ENCODE measurements at places on chromosomes 6 and 20. TPM values are rescaled to one million over a fixed set of nuclear protein-coding genes. Genes with fewer than 3 reads are reported as not detected.

Gene KHDRBS2
- total RNA-seq = not detected

Gene HBS1L
- total RNA-seq = 76.9 TPM

Gene QKI
- 494 TPM for total RNA-seq

Gene MROH8
- 3.5 TPM for total RNA-seq

Gene C6orf47
- 20.9 TPM for total RNA-seq

Gene SCUBE3
- 3.5 TPM for total RNA-seq

Gene DPPA5
- not detected for total RNA-seq

Gene TUBB2B
- 1.1 TPM for total RNA-seq

Gene SH3BGRL2
- 5.2 TPM for total RNA-seq

Gene FAM120B
- 18.5 TPM for total RNA-seq

Gene CRYBG1
- total RNA-seq = 17.7 TPM

Gene OPN5
- not detected for total RNA-seq

Gene SSTR4
- total RNA-seq = not detected

Gene ABHD12
- 37.6 TPM for total RNA-seq

Gene OPRM1
- not detected for total RNA-seq

Gene SLC17A4
- not detected for total RNA-seq

Gene CNKSR3
- 22.9 TPM for total RNA-seq

Gene PTGIS
- total RNA-seq = 20.1 TPM

Gene SERPINB1
- total RNA-seq = 23.0 TPM

Gene DLK2
- total RNA-seq = 1.2 TPM

Gene CCN2
- total RNA-seq = 87.6 TPM
